Stimulated activated CD8-positive, alpha-beta memory T cell treated with anti-CD3 and anti-CD28 coated beads, Interleukin-4, amount 100 ng/mL, for 1 hour (primary cell): ENCODE measurements at places on chromosomes 16 and 17.

GRCh38 chr17:50816771-50817751, 18.3 kb upstream of the WFIKKN2 start:
- DNase-seq = peak; percentile 31

- DNase-seq = no peak
These were observed 28.7 kb downstream of the TMC5 start for GRCh38 chr16:19446300-19446846.

GRCh38 chr17:44105483-44105882, 18.0 kb downstream of the HDAC5 start:
- no peak for DNase-seq

GRCh38 chr16:62545039-62545438, 508.8 kb upstream of the CDH8 start:
- no peak for DNase-seq

- DNase-seq = no peak
These were observed 98.1 kb upstream of the CCL2 start for GRCh38 chr17:34156741-34157589.

- no peak for DNase-seq
These were observed 294.9 kb downstream of the MAP2K6 start for GRCh38 chr17:69709441-69709840.
